ENCODE measurements at places on chromosomes 12 and 14. TPM values are rescaled to one million over a fixed set of nuclear protein-coding genes. Genes with fewer than 3 reads are reported as not detected.

The NT5DC3 gene
- total RNA-seq, result 2.7 TPM

The SPX gene
- total RNA-seq, result 0.29 TPM

The DNAH10 gene
- total RNA-seq, result 0.05 TPM

The DTX1 gene
- 0.10 TPM for total RNA-seq

The FGD6 gene
- 0.60 TPM for total RNA-seq

The DCD gene
- not detected for total RNA-seq

The TSPAN11 gene
- total RNA-seq, result not detected

The PRH2 gene
- not detected for total RNA-seq
